ENCODE measurements at places on chromosomes 16 and 17. TPM values are rescaled to one million over a fixed set of nuclear protein-coding genes. Genes with fewer than 3 reads are reported as not detected.

DNA sequence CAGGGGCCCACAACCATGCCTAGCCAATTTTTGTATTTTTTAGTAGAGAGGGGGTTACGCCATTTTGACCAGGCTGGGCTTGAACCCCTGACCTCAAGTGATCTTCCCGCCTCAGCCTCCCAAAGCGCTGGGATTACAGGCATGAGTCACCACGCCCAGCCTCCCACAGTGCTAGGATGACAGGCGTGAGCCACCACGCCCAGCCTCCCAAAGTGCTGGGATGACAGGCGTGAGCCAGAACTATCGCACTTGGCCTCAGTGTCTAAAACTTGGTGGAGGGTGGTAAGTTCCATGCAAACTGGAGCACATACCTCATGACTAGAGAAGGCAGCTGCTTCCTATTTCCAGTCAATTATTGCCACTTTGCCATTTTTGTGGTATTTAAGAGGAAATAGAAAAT lies 7.1 kb downstream of the HSD17B2 start:
- DNase-seq: no peak

GRCh38 chr16:30557707-30557956 lies 542 bp downstream of the ZNF764 start:
- DNase-seq: no peak

GRCh38 chr17:82924214-82924613 lies 84.4 kb upstream of the ZNF750 start:
- peak; percentile 18 for DNase-seq

The SLFN14 gene
- total RNA-seq: not detected

The C16orf89 gene
- total RNA-seq: not detected

The IRX3 gene
- 0.47 TPM for total RNA-seq
